Right kidney (tissue), 9 donors: ENCODE measurements at places on chromosomes 2 and 18.

DNA sequence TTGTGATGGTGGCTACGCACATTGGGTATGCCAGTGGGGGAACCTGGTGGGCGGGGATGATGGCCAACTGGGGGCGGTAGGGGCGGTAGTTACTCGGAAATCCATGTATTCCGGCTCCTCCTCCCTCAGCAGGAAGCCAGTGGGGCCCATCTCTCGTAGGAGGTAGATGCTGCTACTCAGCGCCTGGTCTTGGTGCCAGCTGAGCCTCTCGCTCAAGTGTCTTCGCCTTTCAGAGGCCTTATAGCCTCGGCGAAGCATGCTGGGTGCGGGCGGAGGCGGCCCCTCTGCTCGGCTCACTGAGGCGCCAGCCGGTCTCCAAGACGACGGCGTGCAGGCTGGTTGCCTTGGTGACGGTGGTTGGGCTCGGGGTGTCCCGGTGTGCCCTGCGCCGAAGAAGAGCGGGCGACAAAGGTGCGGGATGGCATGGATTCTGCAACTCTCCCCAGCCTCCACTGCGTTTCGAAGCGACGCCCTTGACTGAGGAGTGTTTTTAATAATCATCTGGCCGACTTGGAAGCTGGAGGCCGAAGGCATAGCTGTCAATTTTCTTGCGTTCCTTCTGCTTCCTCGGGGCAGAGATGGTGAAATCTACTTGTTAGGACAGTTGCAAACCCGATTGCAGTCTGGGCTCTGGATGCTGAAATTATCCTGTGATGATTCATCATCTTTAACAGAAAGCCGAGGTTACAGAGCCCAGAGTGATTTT is at the start of gene ZSWIM2:
ZSWIM2 (minus strand) TSS at position 298 of the 706 bp plus-strand sequence; CDS start at position 258, 40 bp downstream.
- peak; percentile 67 for DNase-seq

- no peak for DNase-seq
These were observed 71.2 kb downstream of the SLC9A4 start for GRCh38 chr2:102544182-102544581.

GRCh38 chr18:12456441-12456840 is 48.7 kb downstream of the PRELID3A start:
- no peak for DNase-seq

DNA sequence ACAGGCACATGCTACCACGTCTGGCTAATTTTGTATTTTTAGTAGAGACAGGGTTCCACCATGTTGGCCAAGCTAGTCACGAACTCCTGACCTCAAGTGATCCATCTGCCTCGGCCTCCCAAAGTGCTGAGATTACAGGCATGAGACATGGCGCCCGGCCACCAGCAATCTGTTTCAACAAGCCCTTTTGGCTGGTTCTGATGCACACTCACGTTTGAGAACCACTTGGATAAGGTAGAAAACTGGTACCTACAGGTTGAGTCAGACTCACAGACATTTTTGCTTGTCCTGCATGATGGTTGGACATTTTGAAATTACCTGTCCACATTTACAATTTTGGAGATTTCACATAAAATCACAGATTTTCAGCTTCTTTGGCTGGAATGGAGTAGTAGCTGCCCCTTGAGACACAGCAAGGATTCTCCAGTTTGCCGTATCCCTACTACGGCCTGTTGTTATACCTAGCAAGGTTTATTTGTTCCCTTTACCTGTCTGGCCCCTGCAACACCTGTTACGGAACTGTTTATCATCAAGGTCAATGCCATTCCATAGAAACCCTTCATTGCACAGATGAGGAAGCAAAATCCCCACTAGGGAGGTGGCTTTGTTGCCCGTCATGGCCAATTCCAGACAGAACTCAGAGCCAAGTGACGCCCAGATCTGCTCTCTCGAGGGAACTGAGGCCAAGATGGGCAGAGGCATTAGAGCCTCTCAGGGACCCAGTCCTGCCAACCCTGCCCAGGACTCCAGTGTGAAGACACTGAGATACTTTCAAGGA is 31.4 kb upstream of the IGFBP2 start:
- DNase-seq, result no peak
